ENCODE measurements at places on chromosomes 12 and 14.

- DNase-seq = no peak
Observed at GRCh38 chr12:90989686-90990111, 15.1 kb downstream of the EPYC start.

GRCh38 chr12:3520711-3521110 lies 29.7 kb downstream of the PRMT8 start:
- no peak for DNase-seq

DNA sequence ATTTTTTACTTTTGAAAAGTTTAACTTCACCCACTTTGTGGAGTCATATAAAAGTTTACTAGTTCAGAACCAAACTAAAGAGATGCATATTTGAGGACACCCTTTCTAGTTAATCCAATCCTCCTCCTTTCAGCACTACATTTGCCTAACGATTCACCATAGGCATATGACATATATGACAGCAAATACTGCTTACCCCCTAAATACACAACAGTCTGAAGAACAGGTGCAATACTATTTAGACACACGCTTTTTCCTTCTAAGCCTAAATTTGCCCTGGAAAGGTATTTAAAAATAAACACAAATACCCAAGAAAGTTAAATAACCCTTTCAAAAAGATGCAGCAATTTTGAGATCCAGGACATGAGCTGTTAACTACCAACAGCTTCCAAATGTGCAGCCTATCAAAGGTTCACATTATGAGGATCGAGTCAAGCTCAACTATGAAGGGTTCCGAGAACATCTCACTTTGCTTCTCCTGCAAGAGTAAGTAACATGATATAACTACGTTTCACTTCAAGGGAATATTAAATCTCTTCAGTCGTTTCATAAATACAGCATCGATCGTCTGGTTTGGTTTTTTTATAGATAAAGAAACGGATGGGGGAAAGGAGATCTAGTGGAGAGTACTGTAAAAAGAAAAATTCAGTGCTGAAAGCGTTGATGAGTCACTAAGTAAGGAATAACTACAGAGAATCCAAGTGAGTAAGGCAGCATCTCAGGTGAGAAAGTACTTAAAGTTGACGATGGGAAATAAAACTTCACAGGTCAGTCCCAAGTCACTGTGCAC lies 677 bp upstream of the AP4S1 start:
- no peak for DNase-seq

GRCh38 chr12:18221726-18222125 lies 39.6 kb upstream of the PIK3C2G start:
- no peak for DNase-seq

- DNase-seq = no peak
Observed at GRCh38 chr12:89951694-89952060, 243.0 kb upstream of the ATP2B1 start.

DNA sequence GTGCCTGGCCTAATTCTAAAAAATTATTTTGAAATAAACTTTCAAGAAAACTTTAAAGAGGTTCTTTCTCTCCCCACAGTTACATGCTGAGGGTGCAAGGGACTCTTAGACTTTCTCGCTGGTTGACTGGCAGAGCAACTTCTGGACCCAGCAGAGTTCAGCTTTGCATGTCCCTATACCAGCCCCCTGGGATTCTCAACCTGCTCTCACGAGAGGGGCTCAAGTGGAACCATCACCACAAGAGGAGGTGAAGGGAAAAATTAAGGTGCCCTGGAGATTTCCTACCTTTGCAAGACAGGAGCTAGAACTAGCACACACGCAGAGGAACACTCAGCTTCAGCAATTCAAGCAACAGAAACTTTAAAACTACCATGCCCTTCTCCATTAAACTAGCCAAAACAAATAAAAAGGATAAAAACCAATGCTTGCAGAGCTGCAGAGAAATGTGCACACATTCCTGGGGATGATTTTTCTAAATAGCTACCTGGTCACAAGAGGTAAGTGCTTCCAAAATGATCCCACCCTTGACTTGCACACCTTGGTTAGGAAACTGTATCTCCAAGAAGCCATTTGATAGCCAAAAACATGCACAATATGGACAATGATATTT lies 2.5 kb downstream of the HVCN1 start:
- DNase-seq = no peak

GRCh38 chr12:68449196-68449595 lies 117.0 kb upstream of the MDM1 start:
- no peak for DNase-seq

GRCh38 chr14:69261761-69262331 lies 1.9 kb downstream of the GALNT16 start:
- DNase-seq = no peak

DNA sequence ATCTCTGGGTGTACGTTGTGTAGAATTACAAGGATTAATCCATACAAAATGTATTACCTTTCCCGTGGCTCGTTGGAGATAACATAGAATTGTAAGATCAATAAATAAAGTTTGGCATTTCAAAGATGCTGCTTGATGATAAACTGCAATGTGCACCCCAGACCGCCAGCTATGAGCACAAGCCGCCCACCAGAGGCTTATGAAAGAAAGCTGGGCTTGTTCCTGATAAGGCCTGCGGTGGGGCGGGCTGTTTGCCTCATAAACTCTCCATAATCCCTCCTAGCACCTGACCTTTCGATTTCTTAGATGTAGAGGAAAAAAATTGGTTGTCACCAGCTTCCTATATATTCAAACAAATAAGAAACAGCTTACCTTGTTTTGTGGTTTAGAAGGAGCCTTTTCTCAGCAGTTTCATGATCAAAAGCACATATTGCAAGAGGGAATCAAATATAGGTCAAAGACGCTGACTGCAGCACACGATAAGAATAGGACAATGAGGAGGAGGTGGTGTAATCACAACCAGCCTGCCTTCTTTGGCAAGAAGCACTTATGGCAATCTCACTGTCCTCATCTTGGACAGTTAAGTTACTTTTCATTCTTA lies 293.6 kb downstream of the RMST start:
- DNase-seq = no peak

GRCh38 chr14:103868242-103868897 lies 21.0 kb upstream of the PPP1R13B start:
- no peak for DNase-seq

DNA sequence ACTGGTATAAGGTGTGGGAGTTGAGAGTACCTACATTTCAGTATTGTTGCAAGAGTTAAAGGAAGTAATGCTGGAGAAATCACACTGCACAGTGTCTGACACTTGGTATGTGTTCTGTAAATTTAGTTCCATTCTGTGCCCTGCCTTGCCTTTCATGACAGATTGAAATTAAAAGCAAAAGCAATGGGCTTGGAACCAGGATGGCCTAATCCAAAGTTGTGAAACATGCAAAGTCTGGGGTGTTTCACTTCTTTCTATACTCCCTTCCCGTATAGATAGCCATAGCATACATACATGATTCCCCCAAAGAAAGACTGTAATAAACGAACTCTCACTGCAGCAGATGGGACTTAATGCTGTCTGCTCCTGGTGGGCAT lies 281.1 kb downstream of the NRXN3 start:
- DNase-seq = no peak

- DNase-seq = no peak
Observed at GRCh38 chr12:53983950-53984572, 885 bp upstream of the HOXC10 start.

Measured in NCI-H2081 treated with DMSO at 0.1 percent for 48 hours (cell line).